Endodermal cell (in vitro differentiated cells): ENCODE measurements at places on chromosomes 11 and 22. TPM values are rescaled to one million over a fixed set of nuclear protein-coding genes. Genes with fewer than 3 reads are reported as not detected.
A peak's percentile ranks its signal among the peaks of the same experiment; 100 is the strongest.

The CD3D gene
- not detected in 3 replicates for total RNA-seq

The GLYATL1B gene
- total RNA-seq, result not detected in 3 replicates

The ST13 gene
- 277 to 323 TPM (median 310 TPM) in 3 replicates for total RNA-seq

DNA sequence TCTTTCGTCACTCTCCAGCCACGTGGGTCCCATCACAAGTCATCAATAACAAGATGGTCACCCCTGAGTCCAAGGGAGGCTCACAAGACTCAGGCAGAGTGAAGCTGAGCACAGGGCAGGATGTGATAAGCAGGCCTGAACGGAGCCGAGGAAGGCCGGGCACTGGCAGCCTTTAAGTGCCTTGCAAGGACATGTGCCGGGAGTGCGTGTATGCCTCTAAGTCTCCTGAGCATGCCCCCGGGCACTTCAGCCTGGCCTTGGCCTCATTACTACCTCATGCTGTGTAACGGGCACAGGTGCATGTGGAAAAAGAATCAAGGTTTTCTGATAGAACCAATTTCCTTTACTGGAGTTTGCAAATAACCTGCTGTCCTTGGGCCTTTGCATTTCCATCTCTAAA lies 55.8 kb downstream of the UBASH3B start:
- no peak for DNase-seq
- peaks cover 16% of the 10 kb centered on the region for H3K4me1 ChIP-seq
- H3K27ac ChIP-seq, result no peak overlapping the region
- no peaks in the 10 kb centered on the region for H3K27me3 ChIP-seq
- no peak overlapping the region for H3K4me3 ChIP-seq
- H3K36me3 ChIP-seq, result no peaks in the 10 kb centered on the region

DNA sequence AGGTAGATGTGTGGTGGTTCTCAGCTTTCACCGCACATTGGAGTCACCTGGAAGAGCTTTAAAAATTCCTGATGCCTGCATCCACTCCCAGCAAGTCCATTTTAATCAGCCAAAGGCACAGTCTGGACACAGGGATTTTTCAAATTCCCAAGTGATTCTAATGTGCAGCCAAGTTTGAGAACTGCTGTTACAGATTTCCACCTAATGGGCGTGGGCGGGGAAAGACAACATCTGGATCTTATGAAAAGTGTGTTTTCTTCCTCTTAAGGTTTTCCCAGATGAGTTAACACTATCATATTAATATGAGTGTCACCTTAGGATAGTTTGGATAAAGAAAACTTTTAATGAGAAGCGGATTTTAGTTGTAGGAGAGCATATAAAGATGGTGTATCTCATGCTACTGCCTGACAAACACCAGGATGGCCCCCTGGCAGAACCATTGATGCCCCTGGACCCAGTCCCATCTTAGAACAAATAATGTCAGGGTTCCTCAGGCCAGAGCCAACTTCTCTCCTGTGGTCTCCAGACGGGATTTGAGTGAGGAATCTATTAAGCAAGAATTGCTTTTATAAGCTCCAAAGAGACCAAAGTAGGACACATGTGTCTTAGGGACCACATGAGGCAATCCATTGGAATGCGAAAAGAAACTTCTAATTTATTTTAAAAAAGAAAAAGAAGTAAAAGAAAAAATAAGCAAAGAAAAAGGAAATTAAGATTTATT lies 31.9 kb downstream of the POU2AF1 start:
- no peaks in the 10 kb centered on the region for H3K4me1 ChIP-seq
- H3K4me3 ChIP-seq, result no peak overlapping the region
- H3K27me3 ChIP-seq, result peaks cover 68% of the 10 kb centered on the region
- no peaks in the 10 kb centered on the region for H3K36me3 ChIP-seq
- DNase-seq, result peak; percentile 9

GRCh38 chr11:74671520-74672196 lies 59.6 kb downstream of the CHRDL2 start:
- H3K36me3 ChIP-seq, result no peaks in the 10 kb centered on the region
- no peak overlapping the region for H3K4me3 ChIP-seq
- H3K27me3 ChIP-seq, result no peaks in the 10 kb centered on the region
- H3K27ac ChIP-seq, result no peak overlapping the region
- H3K4me1 ChIP-seq, result no peaks in the 10 kb centered on the region

GRCh38 chr11:127962416-127962815 lies 624.9 kb downstream of the ETS1 start:
- no peak overlapping the region for H3K4me3 ChIP-seq
- DNase-seq, result no peak
- no peaks in the 10 kb centered on the region for H3K36me3 ChIP-seq
- H3K27ac ChIP-seq, result no peak overlapping the region
- no peaks in the 10 kb centered on the region for H3K27me3 ChIP-seq

DNA sequence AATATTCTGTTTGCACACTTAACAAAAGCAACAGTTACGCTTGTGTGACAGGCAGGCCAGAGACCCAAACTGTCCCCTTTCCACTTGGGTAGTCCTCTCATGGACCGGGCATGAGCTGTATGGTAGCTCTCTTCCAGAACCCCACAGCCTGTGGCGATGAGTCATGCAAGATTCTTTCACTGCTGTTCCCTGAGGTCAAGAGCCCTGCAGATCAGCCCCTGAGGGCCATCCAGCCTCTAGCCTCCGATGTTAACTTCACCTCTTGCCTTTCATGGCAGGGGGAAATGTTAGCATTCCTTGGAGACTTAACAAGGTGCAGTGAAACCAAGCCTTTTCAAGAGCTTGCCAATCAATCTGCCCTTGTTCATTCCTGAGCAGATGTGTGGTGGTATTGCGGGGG lies 63.2 kb upstream of the DEUP1 start:
- peaks cover 36% of the 10 kb centered on the region for H3K27me3 ChIP-seq
- H3K4me3 ChIP-seq, result no peak overlapping the region
- H3K27ac ChIP-seq, result no peak overlapping the region

DNA sequence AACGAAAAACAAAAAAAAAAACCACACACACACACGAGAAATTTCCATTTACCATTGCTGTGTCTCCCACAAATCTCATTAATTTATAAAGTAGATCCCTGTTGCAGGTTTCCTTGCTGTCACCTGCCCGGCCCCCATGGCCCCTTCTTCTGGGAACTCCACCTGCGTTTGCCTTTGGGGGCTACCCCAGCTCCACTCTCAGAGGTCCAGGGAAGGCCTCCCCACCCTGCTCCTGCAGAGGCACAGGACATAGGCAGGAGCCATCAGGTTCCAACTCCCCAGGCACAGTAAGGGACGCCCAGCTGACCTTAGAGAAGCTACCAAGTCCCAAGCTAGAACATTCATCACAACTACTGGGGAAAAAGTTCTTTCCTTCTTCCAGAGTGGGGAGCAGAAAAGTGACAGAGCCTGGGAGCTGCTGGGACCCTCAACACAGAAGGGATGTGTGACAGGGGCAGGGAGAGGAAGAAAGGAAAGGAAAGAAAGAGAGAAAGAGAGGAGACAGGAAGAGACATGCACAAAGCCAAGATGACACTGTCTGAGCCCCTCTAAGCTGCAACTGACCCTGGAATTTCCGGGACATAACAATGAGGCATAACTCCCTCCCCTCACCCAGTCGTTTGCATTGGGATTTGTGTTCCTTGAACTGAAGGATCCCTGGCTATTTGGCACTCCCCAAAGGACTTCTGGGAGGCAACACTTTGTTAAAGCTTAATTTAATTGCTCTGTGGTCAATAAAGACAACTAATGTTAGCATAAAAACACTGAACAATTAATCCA lies 175.7 kb downstream of the SHANK2 start:
- no peaks in the 10 kb centered on the region for H3K27me3 ChIP-seq
- DNase-seq, result no peak
- no peaks in the 10 kb centered on the region for H3K4me1 ChIP-seq

DNA sequence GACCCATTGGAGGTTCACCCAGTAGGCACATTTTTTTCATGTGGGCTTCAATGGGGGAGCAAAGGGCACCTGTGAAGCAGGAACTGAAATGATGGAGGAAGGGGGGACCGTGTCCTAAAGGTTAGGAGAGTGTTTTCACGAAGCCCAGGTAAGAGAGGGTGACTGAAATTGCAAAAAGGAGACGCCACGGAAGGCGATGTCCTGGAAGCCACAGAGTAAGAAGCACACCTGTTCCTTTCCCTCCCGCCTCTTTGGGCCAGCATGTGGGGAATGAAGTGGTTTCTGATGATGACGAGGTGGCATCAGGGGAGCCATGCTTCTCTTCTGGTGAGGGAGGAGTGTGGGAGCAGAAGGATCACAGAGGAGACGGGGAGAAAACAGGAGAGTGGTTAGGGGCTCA lies 37.0 kb upstream of the MICAL2 start:
- no peaks in the 10 kb centered on the region for H3K27me3 ChIP-seq
- H3K4me1 ChIP-seq, result no peaks in the 10 kb centered on the region
- H3K27ac ChIP-seq, result no peak overlapping the region
- H3K4me3 ChIP-seq, result no peak overlapping the region
- H3K36me3 ChIP-seq, result no peaks in the 10 kb centered on the region
- DNase-seq, result no peak

DNA sequence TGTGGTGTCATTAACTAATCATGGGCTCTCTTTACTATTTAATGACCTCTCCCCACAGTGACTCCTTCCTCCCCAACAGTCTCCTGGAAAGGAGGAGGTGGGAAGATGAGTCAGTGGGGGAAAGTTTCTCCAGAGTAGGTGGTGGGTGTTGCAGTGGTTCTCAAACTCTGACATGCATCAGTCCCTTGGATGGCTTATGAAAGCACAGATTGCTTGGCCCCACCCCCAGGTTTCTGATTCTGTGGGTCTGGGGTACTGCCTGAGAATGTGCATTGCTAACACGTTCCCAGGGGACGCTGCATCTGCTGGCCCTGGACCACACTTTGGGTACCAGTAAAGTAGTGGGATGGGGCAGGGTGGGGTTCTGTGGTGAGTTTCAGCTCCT lies 9.8 kb downstream of the CD82 start:
- no peak overlapping the region for H3K27ac ChIP-seq
- H3K27me3 ChIP-seq, result no peaks in the 10 kb centered on the region
- no peaks in the 10 kb centered on the region for H3K36me3 ChIP-seq
- no peak for DNase-seq
- H3K4me3 ChIP-seq, result no peak overlapping the region

DNA sequence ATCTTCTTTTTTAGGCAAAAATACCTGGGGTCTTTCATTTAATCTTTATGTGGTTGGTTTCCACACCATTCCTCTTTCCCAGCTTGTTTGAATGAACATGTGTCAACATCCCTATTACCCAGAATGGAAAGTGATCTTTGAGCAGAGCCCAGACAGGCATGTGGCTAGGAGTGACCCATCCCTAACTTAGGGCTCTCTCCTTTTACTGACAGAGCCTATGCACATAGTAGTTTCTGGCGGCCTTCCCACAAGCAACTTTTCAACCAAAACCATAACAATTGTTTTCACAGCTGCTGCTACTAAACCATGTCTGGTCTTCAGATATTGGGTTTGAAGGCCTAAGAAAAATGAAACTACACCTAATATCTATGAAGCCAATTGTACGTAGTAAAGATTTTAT lies 107.5 kb downstream of the TENM4 start:
- no peak for DNase-seq
- H3K27ac ChIP-seq, result no peak overlapping the region
- H3K36me3 ChIP-seq, result no peaks in the 10 kb centered on the region
- no peaks in the 10 kb centered on the region for H3K27me3 ChIP-seq

GRCh38 chr11:64862987-64863390 lies 15.4 kb downstream of the EHD1 start:
- H3K4me1 ChIP-seq, result peaks cover 3% of the 10 kb centered on the region
- H3K4me3 ChIP-seq, result no peak overlapping the region
- no peaks in the 10 kb centered on the region for H3K27me3 ChIP-seq
- DNase-seq, result no peak

DNA sequence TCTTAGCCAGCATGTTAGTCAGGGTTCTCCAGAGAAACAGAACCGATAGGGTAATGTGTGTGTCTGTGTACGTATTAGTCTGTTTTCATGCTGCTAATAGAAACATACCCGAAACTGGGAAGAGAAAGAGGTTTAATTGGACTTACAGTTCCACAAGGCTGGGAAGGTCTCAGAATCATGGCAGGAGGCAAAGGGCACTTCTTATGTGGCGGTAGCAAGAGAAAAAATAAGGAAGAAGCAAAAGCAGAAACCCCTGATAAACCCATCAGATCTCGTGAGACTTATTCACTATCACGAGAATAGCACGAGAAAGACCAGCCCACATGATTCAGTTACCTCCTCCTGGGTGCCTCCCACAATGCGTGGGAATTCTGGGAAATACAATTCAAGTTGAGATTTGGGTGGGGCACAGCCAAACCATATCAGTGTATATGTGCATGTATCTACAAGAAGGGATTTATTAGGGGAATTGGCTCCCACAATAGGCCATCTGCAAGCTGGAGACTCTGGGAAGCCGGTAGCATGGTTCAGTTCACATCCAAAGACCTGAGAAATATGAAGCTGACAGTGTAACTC lies 173.7 kb upstream of the NECTIN1 start:
- H3K4me1 ChIP-seq, result peaks cover 22% of the 10 kb centered on the region
- H3K27ac ChIP-seq, result no peak overlapping the region
- H3K36me3 ChIP-seq, result no peaks in the 10 kb centered on the region
- DNase-seq, result no peak
- H3K4me3 ChIP-seq, result no peak overlapping the region

GRCh38 chr11:17641792-17642350 lies 77.5 kb upstream of the MYOD1 start:
- H3K4me3 ChIP-seq, result no peak overlapping the region
- no peak overlapping the region for H3K27ac ChIP-seq
- no peaks in the 10 kb centered on the region for H3K36me3 ChIP-seq
- peak; percentile 39 for DNase-seq
- H3K4me1 ChIP-seq, result no peaks in the 10 kb centered on the region
